ENCODE measurements at places on chromosomes 16 and 17. TPM values are rescaled to one million over a fixed set of nuclear protein-coding genes. Genes with fewer than 3 reads are reported as not detected.

Gene PTX4
- total RNA-seq, result 1.5 TPM

GRCh38 chr17:5241861-5242671, 7.4 kb upstream of the SCIMP start:
- DNase-seq, result no peak

- peak; percentile 34 for DNase-seq
Observed at GRCh38 chr16:49280105-49280741, 1.4 kb downstream of the CBLN1 start.

DNA sequence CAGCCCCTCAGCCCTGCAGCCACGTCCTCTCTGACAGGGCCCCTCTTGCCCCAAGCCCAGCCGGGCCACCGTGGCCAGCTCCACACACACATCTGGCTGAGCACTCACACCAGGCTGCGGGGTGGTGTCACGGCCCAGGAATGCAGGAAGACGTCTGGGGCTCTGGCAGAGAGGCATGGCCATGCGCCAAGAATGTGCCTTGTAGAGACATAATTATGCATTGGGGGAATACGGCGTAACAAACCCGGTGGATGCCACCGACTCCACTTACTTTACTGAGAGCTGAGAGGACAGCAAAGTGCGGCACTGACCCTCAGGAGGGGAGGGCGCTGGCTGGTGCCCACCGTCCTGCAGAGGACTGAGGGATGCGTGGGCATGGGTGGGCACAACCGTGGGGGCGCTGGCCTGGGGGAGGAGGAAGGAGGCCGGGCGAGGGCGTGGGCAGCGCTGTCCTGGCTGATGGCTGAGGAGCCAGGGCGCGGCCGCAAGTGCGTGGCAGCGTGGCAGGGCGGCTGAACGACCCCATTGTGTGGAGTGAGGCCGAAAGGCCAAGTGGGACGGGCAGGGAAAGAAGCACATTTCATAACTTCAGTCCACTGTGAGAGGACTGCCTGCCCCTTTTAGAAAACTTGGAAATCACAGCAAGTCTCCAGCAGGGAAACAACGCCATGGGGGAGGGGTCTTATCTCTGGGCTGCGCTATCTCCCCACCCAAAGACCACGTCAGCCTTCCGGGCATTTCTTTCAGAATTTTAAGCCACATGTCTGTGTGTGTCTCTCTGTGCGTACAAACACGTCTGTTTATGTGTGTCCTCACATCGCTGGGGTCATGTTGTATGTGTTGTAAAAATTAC, 30.6 kb downstream of the METRNL start:
- peak; percentile 96 for DNase-seq

Data from tongue (tissue), 3 donors.